Progenitor cell of endocrine pancreas (in vitro differentiated cells): ENCODE measurements at places on chromosomes 16 and 17. TPM values are rescaled to one million over a fixed set of nuclear protein-coding genes. Genes with fewer than 3 reads are reported as not detected.

GPRC5C gene
- 182 and 207 TPM in 2 replicates for total RNA-seq

SMURF2 gene
- 40.8 and 43.9 TPM in 2 replicates for total RNA-seq

KRT9 gene
- not detected in 2 replicates for total RNA-seq

SUMO2 gene
- 616 and 633 TPM in 2 replicates for total RNA-seq

TBC1D3 gene
- not detected in 2 replicates for total RNA-seq

HS3ST3B1 gene
- total RNA-seq: 14.2 and 16.7 TPM in 2 replicates

TBC1D3K gene
- total RNA-seq: not detected in 2 replicates

LRRC37A gene
- 6.8 TPM in 2 replicates for total RNA-seq

ZNF423 gene
- total RNA-seq: 47.7 and 49.8 TPM in 2 replicates

NEK8 gene
- 15.4 and 16.8 TPM in 2 replicates for total RNA-seq

CHD9NB gene
- total RNA-seq: 1.1 and 1.3 TPM in 2 replicates

NQO1 gene
- total RNA-seq: 175 and 183 TPM in 2 replicates

ALDH3A1 gene
- 0.75 and 1.0 TPM in 2 replicates for total RNA-seq

ALDOA gene
- 273 and 283 TPM in 2 replicates for total RNA-seq

ALOX15 gene
- total RNA-seq: 0.33 and 0.69 TPM in 2 replicates

CRYBA1 gene
- not detected in 2 replicates for total RNA-seq

C1QL1 gene
- 36.2 and 37.0 TPM in 2 replicates for total RNA-seq

KRTAP1-1 gene
- total RNA-seq: not detected in 2 replicates

MYLK3 gene
- 0.75 and 0.77 TPM in 2 replicates for total RNA-seq

KCNJ12 gene
- total RNA-seq: 0.10 and 0.29 TPM in 2 replicates

GPR179 gene
- 0.27 and 0.41 TPM in 2 replicates for total RNA-seq

CDH8 gene
- 3.1 and 5.4 TPM in 2 replicates for total RNA-seq

NPIPB13 gene
- 27.0 and 27.1 TPM in 2 replicates for total RNA-seq

CLDN7 gene
- total RNA-seq: 137 and 147 TPM in 2 replicates

NPW gene
- 5.0 and 5.3 TPM in 2 replicates for total RNA-seq

ITGB3 gene
- total RNA-seq: not detected in 2 replicates

KRT17 gene
- 0.22 and 0.46 TPM in 2 replicates for total RNA-seq

C17orf107 gene
- total RNA-seq: 3.6 and 3.7 TPM in 2 replicates

C16orf86 gene
- 2.5 and 2.6 TPM in 2 replicates for total RNA-seq
